ENCODE measurements at places on chromosomes 5 and 9.

GRCh38 chr9:7828334-7828733 lies 28.8 kb upstream of the DMAC1 start:
- DNase-seq = no peak

- DNase-seq = no peak
These were observed 512.3 kb upstream of the DAP start for GRCh38 chr5:11273180-11273903.

DNA sequence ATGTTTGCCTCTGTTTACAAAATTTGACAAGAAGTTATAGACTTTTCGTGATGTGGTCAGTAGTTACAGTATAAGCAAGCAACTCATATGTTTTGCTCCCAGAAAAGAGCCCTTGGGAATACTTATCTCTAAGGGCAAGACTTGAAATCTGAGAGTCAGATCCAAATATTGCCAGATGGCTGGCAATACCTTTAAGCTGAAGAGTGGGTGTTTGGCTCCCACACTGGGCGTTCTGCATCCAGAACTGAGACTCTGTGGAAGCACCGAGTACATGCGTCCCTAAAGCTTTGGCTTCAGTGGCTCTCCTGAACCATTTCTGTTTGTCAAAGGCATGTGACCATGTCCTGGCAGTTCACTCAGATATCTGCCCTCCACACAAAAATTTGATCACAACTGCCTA lies 194.1 kb downstream of the DCP2 start:
- DNase-seq = no peak

DNA sequence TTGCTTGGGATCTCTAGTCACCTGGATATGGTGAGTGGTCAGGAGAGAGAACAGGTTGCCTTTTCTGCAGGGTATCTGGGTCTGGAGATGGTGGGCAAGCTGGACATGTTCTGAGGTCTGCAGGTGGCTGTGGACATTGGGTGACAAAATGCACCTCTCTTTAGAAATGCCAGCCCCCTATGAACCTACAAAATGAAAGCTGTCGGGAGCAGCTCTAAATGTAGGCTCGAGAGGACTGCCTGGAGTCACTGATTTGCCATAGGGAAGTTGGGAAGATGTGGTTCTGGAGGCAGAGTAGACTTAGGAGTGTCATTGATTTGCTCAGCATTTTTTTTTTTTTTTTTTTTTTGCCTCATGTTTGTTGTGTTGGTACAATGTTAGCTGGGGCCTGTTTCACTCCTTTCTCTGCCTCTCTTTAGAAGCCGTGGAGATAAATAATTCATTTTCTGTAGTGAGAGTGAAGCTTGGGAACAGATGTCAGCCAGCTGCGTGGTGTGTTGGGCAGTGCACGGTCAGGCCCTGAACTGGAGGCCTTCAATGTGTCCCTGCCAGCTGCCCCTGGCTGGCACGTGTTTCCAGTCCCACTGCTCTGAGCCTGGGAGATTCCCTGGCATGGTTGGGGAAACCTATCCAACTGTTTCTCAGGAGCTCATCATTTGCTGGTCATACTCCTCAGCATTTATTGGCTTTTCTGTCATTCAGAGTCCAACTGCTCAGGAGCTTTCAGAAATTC lies 5.4 kb downstream of the RGS3 start:
- no peak for DNase-seq

DNA sequence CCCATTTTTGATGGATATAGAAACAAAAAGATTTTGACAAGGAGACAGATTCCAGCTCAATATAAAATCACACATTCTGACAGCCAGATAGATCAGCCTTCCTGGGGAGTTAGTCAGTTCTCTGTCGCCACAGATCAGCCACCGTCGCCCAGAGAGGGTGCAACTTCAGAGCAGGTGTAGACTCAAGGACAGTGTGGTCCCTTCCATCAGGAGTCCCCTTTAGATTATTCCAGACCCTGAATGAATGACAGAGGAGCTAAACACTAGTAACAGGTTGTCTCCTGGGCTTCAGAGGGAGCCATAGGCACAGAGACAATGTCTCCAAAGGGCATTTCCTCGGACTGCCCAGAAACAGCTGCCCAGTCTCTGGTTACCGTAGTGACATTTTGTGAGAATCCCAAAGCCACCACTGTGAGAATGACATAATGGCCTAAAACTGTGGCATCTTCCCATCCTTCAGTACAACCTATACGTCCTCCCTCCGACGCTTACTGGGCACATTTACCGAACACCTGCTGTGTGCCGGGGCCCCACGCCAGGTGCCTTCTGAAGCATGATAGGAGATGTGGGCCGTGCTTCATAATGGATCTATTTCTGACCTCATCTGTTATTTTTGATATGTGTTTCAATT lies 47.4 kb upstream of the SLC2A8 start:
- DNase-seq = no peak

GRCh38 chr5:54927097-54927746 lies 58.2 kb downstream of the ESM1 start:
- DNase-seq = no peak

GRCh38 chr5:149060325-149060724 lies 2.5 kb downstream of the SH3TC2 start:
- no peak for DNase-seq

GRCh38 chr5:100900142-100900795 lies 2.8 kb downstream of the ST8SIA4 start:
- DNase-seq = no peak

GRCh38 chr9:110153431-110153830 lies 54.5 kb downstream of the C9orf152 start:
- DNase-seq = no peak

GRCh38 chr5:74665273-74665672 lies 19.8 kb upstream of the HEXB start:
- DNase-seq = no peak

GRCh38 chr5:132822650-132823480 lies 7.6 kb downstream of the SHROOM1 start:
- DNase-seq = no peak

DNA sequence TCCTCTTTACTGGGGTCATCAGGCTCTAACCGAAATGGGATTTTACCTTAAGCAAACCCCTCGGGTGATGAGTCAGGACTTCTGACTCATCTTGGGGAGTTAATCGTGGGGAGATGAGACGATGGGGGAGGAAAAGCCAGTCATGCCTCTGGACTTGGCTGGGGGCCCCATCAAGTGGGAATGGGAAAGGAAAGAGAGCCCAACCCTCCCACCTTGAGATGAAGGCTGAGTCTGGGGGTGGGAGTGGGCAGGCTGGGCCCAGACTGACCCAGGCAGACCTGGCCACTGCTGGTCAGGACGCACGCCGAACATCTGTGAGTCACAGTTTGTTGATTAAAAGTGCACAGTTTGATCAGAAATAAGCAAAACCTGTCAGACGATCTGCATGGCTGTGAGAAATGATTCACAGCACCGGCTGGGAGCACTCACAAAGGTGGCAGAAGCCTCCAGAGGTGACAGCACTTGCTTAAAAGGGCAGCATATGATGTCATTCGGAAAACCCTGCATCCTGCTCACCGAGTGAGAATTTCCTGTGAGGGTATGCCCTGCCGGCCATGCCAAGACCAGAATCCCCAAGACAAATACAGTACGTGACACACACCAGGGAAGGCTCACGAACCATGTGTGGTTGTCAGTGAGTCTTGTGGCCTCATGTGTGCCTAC lies 50.0 kb upstream of the SLC25A51 start:
- DNase-seq = no peak

GRCh38 chr5:150582241-150583109 lies 58.0 kb upstream of the SYNPO start:
- DNase-seq = no peak

- no peak for DNase-seq
These were observed 33.5 kb downstream of the CSNK1G3 start for GRCh38 chr5:123545506-123545905.

- no peak for DNase-seq
These were observed 57.5 kb downstream of the TEX10 start for GRCh38 chr9:100295240-100295639.

GRCh38 chr9:26157411-26157810 lies 479.2 kb upstream of the TUSC1 start:
- DNase-seq = no peak

DNA sequence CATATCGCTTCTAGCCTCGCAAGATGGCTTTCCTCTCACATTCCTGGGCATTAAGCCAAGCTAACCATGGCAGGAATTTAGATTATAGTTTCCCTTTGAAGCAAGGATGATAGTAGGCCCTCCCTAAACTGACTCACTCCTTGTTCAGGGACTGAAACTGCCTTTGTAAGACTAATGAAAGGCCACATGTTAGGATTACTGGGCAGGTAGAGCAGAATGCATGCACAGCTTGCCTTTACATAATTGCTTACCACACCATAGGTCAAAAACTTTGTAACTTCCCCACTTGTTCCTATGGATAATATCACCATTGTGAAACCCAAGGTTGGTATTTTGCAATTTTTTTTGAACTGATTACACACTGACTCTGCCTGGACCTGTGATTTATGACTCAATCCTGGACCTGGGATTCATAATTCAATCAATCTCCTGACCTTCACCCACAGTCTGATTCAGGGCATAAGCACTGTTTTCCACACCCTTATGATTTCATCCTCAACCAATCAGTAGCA lies 41.0 kb upstream of the PRDM9 start:
- no peak for DNase-seq

GRCh38 chr9:133837627-133838597 lies 99.8 kb upstream of the SARDH start:
- no peak for DNase-seq

GRCh38 chr9:26559506-26559905 lies 333.1 kb downstream of the CAAP1 start:
- no peak for DNase-seq

DNA sequence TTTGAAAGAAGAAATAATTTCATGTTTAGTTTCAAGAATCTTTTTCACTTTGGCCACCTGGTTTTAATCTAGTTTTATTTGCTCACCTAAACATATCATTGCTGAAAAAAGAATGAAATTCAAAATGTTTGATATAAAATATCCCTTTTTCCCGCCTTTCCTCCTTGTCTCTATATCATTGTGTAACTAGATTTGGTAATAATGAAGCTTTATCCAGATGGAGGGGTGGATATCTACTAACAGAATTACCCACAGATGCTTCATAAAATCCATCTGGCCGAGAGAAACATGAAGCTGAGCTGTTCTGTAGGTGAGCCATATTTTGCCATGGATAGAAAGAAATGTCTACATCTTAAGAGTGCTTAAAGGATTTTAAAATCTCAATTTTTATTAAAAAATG lies 214.7 kb downstream of the ICE1 start:
- DNase-seq = no peak

DNA sequence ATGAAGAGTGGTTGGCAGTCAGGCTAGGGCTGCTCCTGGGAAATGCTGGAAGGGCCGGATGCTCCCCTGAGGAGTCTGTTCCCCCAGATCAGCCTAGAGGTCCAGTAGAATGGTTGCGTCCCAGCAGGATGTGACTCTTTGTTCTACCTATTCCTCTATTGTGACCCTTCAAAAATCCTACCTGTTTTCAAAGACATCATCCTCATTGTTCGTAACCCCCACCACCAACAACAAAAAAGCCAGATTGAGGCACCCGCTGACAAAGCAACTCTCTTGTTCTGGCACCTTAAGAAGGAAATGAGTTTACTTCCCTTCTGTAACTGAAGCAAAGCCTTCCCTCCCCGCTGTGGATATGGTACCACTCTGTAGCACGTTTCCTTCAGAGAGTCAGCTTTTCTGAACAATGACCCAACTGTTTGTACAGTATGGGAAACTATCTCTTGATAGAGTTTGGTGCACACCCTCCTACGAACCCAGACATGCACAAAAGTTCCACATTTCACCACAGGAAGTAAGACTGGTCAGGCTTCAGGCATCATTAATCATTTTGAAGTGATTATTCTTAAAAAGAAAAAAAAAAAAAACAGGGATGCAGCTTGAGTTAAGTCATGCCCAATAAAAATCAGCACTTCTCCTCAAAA lies 207.2 kb downstream of the ENC1 start:
- no peak for DNase-seq

- DNase-seq = no peak
These were observed at the start of gene NSG2 for GRCh38 chr5:174045470-174046025. Gene NSG2 (plus strand): TSS chr5:174045706. CDS start chr5:174046756, 1,050 bp downstream.

DNA sequence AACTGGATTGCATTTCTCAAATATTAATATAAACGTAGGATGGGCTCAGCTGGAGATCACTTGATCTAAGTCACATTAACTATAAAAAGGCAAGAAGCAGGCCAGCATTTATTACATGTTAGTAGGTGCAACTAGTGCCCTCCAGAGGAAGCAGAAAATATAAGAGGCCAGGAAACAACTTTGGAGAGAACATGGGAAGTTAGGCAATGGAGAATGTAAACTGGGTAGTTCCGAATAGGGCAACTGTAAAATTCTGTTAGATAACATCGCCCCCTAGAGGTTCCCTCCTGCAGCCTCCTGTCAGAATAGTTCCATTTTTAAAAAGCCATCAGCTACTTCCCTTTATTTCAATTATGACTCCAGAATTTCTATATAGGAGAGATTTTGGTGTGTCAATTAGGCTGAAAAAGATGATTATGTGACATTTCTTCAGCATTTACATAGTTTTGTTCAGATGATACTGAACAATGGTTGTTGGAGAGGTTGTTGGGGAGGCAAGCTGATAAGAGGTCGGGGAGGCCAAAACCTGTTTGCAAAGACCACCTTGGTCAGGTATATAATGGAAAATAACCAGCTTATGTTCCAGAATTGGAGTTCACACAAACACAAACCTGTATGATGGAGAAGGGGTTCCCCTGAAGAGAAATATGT lies 22.4 kb downstream of the CCL28 start:
- no peak for DNase-seq

DNA sequence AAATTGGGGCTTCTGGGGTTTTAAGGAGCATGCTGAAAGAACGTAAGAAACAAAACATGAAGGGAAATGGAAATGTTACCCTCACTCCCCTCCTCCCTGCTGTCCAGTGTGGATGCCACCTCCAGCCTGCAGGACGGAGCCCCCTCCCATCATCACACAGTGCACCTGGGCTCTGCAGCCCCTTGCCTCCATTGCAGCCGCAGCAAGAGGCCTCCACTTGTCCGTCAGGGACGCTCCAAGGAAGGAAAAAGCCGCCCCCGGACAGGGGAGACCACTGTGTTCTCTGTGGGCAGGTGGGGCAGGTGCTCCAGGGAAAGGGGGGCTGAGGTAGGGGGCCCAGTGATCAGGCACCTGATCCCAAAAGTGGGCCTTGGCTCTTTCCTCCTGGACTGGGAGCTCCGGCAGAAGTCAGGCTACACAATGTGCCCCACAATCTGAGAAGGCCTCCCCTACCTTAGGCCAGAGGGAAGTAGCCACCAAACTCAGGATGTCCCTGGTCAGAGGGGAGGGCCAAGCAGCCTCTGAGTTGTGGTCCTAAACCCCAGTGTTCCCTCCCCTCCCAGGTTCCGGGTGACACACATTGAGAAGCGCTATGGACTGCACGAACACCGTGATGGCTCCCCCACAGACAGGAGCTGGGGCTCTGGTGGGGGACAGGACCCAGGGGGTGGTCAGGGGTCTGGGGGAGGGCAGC lies 2.7 kb downstream of the RELL2 start:
- no peak for DNase-seq

Measured in activated T-helper 1 cell treated with Interleukin-2 at 50 U/mL for 16 hours (primary cell).